CD14-positive monocyte (primary cell): ENCODE measurements at places on chromosomes 12 and 14. TPM values are rescaled to one million over a fixed set of nuclear protein-coding genes. Genes with fewer than 3 reads are reported as not detected.

GLIPR1L1 gene
- not detected for polyA plus RNA-seq

GLIPR1L2 gene
- 0.24 TPM for polyA plus RNA-seq

GPX2 gene
- polyA plus RNA-seq = not detected in 2 replicates

CLMN gene
- polyA plus RNA-seq = 9.0 and 22.0 TPM in 2 replicates

ALG10 gene
- polyA plus RNA-seq = 1.6 TPM

GALNT8 gene
- 0.04 TPM in 1 of 2 replicates, not detected in the other for polyA plus RNA-seq

DNA sequence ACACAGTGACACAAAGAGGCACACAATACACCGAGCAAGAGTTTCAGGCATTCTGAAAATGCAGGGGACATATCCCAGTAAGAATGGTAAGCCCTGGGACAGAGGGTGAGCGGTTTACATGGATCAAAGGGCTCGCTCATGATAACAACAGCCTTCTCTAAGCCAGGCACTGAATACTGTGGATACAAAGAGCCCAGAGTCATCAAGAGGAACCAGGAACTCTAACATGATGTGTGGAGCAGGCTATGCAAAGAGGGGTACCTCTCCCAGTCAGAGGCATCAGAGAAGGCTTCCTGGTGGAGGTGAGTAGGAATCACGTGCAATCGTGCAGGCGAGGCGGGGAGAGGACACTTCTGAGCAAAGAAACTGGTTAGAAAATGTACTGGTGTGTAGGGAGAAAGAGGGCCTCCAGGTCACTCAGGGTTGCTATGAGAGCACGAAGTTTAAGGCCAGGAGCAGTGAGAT, 76.9 kb upstream of the EEA1 start:
- H3K36me3 ChIP-seq = no peaks in the 10 kb centered on the region
- H3K27me3 ChIP-seq = no peaks in the 10 kb centered on the region
- no peak overlapping the region for H3K4me3 ChIP-seq
- no peaks in the 10 kb centered on the region for H3K4me1 ChIP-seq
- H3K27ac ChIP-seq = no peak overlapping the region
- DNase-seq = no peak

DNA sequence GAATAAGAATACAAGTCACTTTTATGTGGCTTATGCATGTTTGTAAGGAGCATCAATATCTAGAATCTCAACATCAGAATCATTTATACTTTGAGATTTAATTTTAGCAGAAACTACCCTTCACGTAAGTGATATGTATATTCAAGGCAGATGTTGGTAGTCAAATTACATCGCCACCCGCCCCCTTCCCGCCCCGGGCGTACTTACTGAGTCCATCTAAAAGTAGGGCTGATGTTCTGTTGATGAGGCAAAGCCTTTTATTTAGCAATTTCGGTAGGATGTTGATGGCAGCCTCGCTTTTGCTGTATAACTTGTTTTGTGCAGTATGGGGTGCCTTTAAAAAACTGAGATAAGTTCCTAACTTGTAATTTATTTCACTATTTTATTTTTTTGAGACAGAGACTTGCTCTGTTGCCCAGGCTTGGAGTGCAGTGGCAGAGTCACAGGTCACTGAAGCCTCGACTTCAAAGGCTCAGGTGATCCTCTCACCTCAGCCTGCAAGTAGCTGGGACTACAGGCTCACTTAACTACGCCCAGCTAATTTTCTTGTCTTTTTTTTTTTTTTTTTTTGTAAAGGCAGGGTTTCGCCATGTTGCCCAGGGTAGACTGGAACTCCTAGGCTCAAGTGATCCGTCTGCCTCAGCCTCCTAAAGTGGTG, 30.8 kb downstream of the KTN1 start:
- DNase-seq = no peak
- no peaks in the 10 kb centered on the region for H3K27me3 ChIP-seq
- no peak overlapping the region for H3K4me3 ChIP-seq
- peaks cover 9% of the 10 kb centered on the region for H3K36me3 ChIP-seq

- H3K27ac ChIP-seq = no peak overlapping the region
- DNase-seq = no peak
- no peaks in the 10 kb centered on the region for H3K27me3 ChIP-seq
- no peaks in the 10 kb centered on the region for H3K4me1 ChIP-seq
- no peak overlapping the region for H3K4me3 ChIP-seq
Observed at GRCh38 chr12:120489018-120489417, 6.9 kb upstream of the DYNLL1 start.

GRCh38 chr12:107319533-107320032, 226.2 kb upstream of the CRY1 start:
- peak overlapping the region; percentile 70 for H3K4me3 ChIP-seq
- H3K4me1 ChIP-seq = peaks cover 57% of the 10 kb centered on the region
- no peaks in the 10 kb centered on the region for H3K36me3 ChIP-seq
- peaks cover 14% of the 10 kb centered on the region for H3K27me3 ChIP-seq

DNA sequence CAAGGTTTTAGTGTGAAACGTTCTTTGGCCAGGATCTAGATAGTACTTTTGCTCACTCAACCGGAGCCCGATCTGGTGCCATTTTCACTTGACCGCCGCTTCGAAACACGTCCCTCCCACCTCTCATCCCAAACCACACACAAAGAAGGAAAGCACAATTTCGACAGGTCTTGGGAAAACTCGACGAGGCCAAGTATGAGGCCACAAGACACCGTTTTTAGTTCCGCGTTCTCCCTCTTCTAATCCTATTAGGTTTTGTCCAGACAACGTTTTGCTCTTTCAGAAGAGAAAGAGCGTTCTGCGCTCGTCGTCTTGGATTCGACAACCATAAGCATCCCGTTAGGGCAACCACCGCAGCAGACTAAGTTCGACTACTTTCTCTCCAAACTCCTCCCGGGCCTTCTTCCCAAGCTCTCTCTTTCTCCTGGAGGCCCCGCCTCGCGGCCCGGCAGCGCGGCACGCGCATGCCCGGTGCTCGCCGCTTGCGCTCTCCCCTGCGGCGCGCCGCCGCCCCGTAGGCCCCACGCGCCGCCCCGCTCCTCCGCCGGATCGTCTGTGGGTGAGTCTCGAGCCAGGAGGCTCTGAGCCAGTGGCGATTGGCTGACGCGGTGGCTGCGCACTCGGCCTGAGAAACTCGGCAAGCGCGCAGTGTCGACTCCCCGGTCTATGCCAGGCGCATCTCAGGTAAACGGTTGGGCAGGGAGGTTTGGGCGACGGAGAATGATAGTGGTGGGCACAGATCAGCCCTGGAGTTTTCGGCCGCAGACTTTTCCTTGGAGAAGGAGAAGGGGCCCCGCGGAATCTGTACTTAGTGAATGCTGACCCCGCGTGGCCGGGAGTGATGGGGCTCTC, at the start of gene MIPOL1:
TSS of gene MIPOL1 (plus strand) at position 517 of the 852 bp plus-strand sequence. CDS start 49,952 bp downstream, outside the sequence.
- no peaks in the 10 kb centered on the region for H3K36me3 ChIP-seq
- no peak within 1 kb of the TSS for H3K27ac ChIP-seq
- peaks cover 28% of the 10 kb centered on the region for H3K27me3 ChIP-seq
- no peak for DNase-seq
- H3K4me1 ChIP-seq = no peaks in the 10 kb centered on the region

GRCh38 chr12:22416801-22417200, 82.3 kb upstream of the ST8SIA1 start:
- H3K4me1 ChIP-seq = no peaks in the 10 kb centered on the region
- H3K4me3 ChIP-seq = no peak overlapping the region
- no peak overlapping the region for H3K27ac ChIP-seq
- DNase-seq = no peak
- H3K36me3 ChIP-seq = no peaks in the 10 kb centered on the region

DNA sequence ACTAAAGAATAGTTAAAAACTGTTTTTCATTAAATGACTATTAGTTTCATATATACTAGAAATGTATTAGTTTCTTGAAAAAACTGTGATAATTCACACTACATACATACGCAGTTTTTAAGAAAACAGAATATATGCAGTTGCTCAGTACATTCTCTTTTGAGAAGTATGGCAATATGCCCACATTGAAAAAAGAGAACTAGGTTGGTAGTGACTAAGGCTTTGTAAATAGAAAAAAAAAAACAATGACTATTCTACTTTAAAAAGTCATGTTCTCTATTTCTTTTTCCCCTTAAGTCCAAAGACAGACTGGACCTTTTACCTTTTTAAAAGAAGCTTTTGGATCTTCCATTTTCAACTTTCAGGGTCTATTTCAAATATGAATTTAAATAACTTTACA, 25.0 kb downstream of the SNX6 start:
- H3K36me3 ChIP-seq = peaks cover 83% of the 10 kb centered on the region
- peak overlapping the region; percentile 67 for H3K4me3 ChIP-seq
- DNase-seq = peak; percentile 67
- H3K27me3 ChIP-seq = no peaks in the 10 kb centered on the region
- H3K27ac ChIP-seq = no peak overlapping the region

DNA sequence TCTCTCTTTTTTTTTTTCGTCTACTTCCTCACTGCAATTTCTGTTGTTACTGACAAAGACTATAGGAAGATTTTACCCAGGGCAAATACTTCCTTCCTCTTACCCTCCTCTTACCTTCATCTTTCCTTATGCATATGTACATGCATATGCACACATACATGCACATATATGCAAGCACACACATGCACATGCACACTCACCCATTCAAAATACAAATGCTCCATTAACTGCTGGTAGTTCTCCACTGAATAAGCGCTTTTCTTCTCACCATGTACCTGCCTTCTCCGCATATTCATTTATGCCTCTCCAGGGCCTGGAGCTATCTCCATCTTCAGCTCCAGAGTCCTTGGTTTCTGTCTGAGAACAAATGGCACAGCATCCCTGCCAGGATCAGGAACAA, 632 bp downstream of the C12orf54 start:
- H3K27me3 ChIP-seq = no peaks in the 10 kb centered on the region
- H3K4me1 ChIP-seq = no peaks in the 10 kb centered on the region
- H3K36me3 ChIP-seq = no peaks in the 10 kb centered on the region

GRCh38 chr12:91210618-91211017, 28.0 kb upstream of the DCN start:
- H3K4me1 ChIP-seq = no peaks in the 10 kb centered on the region
- H3K4me3 ChIP-seq = no peak overlapping the region
- no peaks in the 10 kb centered on the region for H3K36me3 ChIP-seq
- no peak overlapping the region for H3K27ac ChIP-seq

GRCh38 chr12:89947437-89948270, 239.0 kb upstream of the ATP2B1 start:
- DNase-seq = peak; percentile 56
- no peaks in the 10 kb centered on the region for H3K36me3 ChIP-seq
- H3K27me3 ChIP-seq = no peaks in the 10 kb centered on the region
- H3K4me1 ChIP-seq = peaks cover 3% of the 10 kb centered on the region
